ENCODE measurements at places on chromosomes 1 and 21.

DNA sequence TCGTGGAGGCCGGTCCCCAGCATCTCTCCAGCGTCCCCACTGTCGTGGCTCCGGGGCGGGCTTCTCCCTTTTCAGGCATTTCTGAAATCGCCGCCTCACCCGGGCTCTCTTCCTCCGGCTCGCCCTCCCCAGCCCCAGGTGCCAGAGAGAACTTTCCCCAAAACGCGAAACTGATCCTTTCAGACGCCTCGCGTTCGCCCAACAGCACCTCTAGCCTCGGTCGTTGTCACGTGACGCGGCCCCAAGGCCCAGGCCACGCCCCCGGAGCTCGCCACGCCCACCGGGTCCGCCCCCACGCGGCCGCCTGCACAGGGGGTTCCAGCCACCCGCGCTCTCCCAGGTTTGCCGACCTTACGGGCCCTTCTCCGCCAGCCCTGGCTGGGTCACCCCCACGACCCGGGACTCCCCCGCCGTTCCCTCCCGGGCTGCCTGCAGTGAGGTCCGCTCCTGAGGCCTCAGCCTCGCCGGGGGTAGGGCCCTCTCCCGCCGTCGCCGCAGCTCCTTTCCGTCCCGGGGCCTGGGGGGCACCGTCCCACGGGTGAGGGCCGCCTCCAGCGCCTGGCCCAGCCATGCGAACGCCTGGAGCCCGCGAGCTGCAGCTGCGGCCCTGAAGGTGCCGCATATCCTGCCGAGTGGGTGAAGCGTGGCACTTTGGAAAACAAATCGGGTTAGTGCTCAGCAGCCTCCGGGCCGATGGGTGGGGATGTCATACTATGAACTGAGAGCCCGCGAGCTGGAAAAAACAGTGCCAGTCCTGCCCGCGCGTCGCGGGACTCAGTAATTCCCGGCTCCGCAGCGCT is 21.0 kb downstream of the H3-3A start:
- DNase-seq: no peak

DNA sequence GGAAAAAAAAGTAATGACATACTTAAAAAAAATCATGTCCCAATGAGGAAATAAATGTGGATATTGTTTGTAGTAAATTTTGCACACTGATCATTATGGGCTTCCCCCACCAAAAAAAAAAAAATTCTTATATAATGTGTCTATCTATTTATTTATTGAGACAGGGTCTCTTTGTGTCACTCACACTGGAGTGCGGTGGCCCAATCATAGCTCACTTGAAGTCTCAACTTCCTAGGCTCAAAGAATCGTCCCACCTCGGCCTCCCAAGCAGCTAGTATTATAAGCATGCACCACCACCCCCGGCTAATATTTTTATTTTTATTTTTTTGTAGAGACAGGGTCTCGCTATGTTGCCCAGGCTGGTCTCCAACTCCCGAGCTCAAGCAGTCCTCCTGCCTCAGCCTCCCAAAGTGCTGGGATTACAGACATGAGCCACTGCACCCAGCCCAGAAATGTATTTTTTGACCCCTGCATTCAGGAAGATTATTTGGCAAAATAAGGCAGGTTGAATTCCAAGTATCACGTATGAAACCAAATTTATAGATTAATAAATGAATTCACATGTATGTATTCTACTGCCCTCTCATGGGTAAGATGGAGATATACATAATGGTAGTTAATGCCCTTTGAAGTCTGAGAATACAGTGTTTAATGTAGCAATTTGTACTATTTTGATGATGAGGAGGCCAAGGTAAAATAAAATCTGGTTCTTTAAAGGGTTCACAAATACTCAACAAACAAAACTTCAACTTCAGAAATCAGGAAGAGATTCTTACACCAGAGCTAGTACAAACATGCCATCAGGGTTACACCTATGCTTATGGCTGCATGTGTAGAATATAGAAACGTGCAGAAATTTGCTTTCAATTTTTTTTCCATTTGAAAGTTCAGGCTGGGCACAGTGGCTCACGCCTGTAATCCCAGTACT is 1.4 kb upstream of the DENND2C start:
- no peak for DNase-seq

DNA sequence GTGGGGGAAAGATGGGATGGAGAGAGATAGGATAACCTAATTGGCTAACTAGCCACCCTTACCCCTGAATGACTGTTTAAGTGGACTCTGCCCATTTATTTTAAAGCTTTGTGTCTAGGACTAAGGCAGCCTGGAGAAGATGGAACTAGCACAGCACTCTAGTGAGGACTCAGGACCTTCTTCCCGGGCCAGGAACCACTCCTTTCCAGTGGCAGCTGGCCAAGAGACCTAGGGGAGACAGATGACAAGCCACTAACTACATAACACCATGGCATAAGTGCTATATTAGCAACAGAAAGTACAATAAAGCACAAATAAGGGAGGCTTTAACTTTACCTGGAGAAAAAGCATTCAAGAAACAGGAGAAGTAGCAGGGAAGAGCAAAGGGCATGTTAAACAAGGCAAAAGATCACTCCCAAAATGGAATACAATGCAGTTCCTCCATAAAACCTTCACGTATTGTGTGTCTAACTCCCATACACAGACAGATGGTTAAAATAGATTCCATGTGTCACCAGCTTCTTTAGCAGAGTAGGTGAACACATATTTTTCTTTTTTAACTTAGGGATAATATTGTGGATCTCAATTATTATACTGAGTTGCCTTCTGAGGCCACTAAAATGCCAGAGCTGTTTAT is 20.6 kb downstream of the CLCA1 start:
- DNase-seq: no peak

- DNase-seq: no peak
Measured at GRCh38 chr1:76390456-76390855, 315.9 kb downstream of the ST6GALNAC3 start.

DNA sequence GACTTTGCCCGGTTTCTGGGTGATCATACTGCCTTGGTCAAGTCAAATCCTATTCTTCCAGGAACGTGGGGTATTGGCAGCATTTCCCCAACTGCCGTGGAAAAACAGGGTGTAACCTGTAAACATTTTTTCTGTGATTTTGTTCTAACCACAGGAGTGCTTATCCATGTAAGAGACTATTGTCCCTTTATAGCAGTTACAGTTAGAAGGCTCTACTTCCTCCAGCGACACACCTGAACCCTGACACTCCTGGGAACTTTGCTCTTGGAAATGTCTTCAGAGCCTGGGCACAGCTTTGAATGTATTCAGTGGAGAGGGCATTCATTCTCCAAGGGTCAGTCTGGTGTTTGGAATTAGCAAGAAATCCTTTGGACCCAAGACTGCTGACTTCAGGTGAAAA is 26.4 kb upstream of the ARHGEF10L start:
- DNase-seq: no peak

All from cortex of kidney (tissue), 1 donor.